ENCODE measurements at places on chromosomes 16 and 17.

DNA sequence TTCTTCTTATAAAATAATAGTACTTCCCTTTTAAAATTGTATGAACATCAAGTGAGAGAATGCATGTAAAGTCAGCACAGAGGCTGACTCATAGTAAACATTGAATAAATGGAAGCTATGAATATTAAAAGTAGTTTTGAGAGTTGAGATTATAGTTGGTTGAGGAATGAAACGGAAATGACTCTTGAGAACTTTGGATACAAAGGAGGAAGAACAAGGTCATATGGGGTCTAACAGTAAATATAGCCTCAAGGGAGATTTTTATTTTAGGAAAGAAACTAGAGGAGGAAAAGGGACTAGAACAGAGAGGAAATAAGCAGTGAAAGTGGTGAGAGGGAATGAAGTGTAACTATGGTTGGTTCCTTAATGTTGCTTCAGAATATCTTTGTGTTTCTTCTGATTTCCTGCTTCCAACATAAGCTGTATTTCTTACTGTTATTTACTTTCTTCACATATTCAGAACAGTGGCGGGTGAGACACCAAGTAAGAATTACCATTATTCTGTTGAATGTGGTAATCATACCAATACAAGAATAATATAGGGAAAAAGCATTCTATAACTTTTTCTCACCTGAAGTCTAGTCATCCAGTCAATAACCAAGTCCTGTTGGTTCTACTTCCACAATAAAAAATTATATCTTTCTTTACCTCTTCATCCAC is 165.1 kb downstream of the CHD9 start:
- no peak for DNase-seq

DNA sequence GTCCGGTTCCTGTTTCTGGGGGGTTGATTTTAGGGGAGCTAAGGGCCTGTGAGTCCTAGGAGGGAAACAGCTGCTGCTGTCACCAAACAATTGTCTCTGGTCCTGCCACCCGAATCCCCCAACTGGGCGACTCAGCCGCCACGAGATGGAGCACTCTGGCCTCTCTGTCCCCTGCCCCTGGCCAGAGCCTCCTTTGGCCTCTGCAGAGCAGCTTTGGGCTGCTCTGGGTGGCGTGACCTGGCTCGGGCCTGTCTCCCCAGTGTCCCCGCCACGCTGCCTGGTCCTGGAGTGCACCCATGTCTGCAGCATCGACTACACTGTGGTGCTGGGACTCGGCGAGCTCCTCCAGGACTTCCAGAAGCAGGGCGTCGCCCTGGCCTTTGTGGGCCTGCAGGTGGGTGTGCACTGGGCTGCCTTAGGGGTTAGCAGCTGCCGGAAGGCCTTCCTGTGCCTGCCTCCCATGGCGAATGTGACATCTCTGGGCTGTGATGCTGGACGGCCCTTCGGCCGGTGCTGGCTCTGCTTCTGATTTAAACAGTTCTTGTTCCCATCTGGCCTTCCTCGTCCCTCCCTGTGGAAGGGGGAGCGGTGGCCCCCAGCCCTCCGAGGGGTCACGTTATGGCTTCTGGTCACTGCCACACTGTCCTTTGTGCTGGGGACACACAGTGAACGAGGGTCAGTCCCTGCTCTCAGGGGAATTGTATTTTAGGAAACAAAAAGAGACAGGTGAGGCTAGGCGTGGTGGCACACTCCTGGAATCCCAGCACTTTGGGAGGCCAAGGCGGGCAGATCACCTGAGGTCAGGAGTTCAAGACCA is 11.6 kb upstream of the RNF213 start:
- DNase-seq: no peak

DNA sequence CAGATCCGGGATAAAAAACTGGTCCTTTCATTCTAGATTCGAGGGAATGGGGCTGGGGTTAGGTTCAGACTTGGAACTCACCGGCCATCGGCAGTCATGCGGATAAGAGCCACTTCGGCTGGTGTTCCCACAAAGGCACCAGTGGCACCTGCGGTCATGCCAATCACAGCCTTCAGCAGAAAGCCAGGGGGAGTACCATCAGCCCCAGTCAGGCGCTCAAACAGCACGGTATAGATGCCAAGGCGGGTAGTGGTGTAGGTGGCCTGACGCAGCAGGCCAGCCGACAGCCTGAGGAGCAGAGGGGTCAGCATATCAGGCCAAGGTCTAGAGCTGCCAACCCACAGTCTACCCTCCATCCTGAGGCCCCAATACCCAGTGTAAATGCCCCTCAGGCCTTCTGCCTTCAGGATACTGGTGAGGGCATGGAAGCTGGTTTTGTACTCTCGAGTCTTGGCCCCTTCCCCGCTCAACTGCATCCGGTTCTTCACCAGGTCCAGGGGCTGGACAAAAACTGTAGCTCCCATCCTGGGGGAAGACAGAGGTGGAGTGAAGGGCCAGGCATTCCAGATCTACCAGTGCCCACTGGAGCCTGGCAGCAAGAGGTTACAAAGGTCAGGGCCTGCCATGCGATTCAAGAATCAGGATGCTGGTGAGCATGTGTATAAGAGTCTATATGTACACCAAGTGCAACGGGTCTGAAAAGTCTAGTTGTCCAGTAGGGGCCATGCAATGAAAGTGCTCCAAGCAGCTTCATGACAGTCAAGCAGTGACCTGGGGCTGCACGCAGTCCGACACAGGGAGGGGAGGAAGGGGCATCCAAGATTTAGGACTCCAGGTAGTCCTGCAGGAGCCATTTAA is 929 bp downstream of the SLC25A11 start:
- no peak for DNase-seq

- DNase-seq: no peak
Measured at GRCh38 chr17:54950116-54950515, 18.3 kb downstream of the COX11 start.

DNA sequence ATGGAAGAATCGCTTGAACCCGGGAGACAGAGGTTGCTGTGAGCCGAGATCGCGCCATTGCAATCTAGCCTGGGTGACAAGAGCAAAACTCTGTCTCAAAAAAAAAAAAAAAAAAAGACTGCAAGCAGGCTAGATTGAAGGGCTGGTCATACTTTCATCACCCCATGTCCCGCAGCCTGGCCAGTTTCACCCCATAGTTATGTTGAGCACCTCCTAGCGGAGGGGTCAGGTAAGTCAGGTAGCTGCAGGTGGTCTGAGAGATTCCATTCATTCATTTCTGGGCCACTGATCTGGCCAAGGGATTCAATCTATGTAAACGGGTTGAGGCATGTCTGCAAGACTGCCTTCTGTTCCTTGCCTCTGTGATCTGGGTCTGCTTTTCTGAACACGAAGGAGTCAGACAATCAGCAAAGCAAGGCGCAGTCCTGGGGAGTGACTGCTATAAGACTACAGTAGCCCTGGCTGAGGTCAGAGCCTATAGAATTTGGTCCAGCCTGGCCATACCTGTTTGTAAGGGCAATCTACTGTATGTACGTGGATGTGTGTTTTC is 23.6 kb upstream of the BPTF start:
- DNase-seq: no peak

- DNase-seq: peak; percentile 20
Measured at GRCh38 chr17:41322094-41322902, 6.8 kb upstream of the KRTAP17-1 start.

GRCh38 chr16:88886845-88887521 is 20.5 kb upstream of the PABPN1L start:
- DNase-seq: no peak

- DNase-seq: no peak
Measured at GRCh38 chr16:76741623-76742022, 449.4 kb upstream of the MON1B start.

DNA sequence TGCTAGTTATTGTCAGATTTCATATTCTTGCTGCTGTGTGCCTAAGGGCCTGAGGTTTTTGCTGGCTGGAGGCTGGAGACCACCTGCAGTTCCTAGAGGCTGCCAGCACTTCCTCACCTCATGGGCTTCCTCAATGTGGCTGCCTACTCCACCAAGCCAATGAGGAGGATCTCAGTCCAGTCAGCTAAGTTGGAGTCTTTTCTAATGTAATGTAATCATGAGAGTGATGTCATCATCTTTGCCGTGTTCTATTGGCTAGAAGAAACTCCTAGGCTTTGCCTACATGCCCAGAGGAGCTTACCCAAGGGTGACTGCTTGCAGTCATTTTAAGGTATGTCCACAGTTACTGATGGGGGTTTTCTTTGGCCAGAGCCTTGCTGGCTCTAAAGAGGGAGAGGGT is 53.0 kb downstream of the SOCS3 start:
- no peak for DNase-seq

GRCh38 chr17:40900809-40901356 is 15.8 kb upstream of the KRT20 start:
- DNase-seq: no peak

- peak; percentile 73 for DNase-seq
Measured at GRCh38 chr17:78935419-78936323, 10.5 kb upstream of the TIMP2 start.

Measured in lower leg skin (tissue), 4 donors.